ENCODE measurements at places on chromosomes 7 and 10.

- no peak for DNase-seq
Observed at GRCh38 chr7:87806150-87806549, 70.0 kb downstream of the SLC25A40 start.

GRCh38 chr7:143355450-143356385 lies 6.8 kb downstream of the FAM131B start:
- no peak for DNase-seq

- DNase-seq: no peak
Observed at GRCh38 chr7:27107391-27108381, 5.2 kb upstream of the HOXA2 start.

DNA sequence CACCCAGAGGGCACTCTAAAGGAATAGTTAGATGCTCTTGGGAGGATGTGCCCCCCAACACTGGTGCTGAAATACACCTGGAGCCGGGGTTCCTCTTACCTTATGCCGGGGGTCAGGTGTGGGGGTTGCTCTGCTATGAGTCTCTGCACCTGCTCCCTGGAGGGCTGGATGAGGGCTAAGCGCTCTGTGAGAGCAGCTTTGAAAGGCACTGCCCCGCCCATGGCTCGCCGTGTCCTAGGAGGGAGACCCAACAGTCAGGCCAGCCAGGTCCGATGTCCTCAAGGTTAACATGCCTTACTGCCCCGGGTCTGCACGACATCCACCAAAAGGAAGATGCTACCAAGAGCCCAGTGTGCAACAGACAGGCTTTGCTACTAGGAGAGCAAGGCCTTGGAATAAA lies 31.7 kb downstream of the PSPH start:
- DNase-seq: no peak

DNA sequence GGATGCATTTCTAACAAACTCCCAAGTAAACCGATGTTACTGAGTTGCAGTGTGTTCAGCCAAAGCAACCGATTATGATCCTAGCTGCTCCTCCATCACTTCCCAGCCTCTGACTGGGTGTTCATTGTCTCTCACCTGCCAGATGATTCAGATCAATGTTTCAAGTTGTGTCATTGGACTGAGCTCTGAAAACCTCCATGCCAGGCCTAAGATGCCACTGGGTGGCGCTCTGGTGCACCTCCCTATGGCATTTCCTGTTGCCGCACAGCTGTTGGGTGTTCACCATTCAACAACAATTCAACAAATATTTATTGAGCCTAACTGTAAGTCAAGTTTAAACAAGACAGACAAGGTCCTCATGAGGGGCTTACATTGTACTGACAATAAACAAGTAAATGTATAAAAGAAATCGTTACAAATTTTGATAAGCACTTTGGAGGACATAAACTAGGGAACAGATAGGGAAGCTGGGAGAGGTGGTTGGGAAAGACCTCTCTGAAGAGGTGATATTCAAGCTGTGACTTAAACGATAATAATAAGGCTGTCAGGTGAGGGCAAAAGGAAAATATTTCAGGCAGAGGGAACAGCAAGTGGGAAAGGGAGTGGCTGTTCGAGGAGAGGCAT lies 22.8 kb downstream of the RGR start:
- DNase-seq: peak; percentile 81

- no peak for DNase-seq
Observed at GRCh38 chr7:69813637-69814240, 215.5 kb downstream of the AUTS2 start.

DNA sequence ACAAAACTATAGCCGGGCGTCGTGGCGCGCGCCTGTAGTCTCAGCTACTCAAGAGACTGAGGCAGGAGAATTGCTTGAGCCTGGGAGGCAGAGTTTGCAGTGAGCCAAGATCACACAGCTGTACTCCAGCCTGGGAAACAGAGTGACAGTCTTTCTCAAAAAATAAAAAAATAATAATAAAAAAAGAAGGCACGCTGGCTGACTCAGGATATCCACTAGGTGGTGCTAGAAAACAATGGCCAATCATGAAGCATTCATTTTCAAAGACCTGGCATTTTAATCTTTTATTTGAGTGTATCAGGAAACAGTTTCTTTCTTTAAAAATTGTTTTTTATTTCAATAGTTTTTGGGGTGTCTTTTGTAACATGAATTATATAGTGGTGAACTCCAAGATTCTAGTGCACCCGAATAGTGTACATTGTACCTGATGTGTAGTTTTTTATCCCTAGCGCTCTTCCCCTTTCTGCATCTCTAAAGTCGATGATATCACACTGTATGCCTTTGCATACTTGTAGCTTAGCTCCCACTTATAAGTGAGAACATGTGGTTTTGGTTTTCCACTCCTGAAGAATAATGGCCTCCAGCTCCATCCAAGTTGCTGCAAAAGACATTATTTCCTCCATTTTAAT lies 88.6 kb downstream of the LYZL1 start:
- DNase-seq: no peak

DNA sequence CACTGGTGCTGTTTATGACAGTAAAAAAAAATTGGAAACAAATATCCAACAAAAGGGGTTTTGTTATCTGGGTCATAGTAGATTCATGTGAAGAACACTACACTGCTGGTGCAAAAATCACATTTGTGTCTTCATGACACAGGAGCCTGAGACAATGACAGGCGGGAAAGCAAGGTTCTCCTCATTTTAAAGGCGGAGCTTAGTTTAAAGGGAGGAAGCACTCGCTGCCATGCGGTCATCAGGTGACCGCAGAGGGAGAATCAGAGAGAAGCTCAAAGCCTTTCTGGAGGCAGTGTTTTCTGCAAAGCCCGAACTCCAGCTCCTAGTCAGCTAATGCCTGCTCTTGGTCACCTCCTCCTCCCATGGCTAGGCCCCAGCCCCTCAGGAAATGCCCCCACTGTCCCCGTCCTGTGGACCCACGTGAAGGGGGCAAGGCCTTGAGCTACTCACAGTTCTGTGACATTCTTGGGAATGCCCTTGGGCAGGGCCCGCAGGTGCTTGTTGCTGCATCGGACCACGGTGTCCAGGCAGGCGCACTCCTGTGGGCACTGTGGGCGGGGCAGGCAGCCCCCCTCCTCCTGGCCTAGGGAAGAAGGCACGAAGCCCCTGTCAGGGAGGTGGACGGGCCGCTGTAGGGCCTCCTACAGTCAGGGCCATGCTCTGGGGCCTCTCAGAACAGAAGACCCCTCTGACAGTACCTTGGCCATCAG lies 146.1 kb downstream of the SLIT1 start:
- DNase-seq: no peak

DNA sequence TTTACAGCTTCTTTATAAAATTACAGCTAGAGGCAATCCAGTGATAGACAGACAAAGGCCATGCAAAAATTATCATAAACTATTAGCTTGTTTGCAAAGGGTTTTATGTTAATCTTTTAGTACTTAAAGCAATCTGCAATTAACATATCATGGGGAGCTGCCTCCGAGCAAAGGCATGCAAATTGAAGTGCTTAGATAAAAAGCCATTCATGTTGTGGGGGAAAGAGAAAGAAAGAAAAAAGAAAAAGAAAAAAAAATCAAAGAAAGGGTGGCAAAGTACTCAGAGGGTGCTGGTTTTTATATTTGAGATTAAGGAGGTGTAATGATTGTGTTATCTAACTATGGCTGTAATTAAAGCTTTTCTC lies 799.5 kb downstream of the LRMDA start:
- no peak for DNase-seq

GRCh38 chr7:155868955-155869783 lies 56.9 kb upstream of the SHH start:
- DNase-seq: no peak

- DNase-seq: no peak
Observed at GRCh38 chr7:2516194-2516555, 3.4 kb upstream of the LFNG start.

- DNase-seq: no peak
Observed at GRCh38 chr7:119943942-119944600, 328.9 kb upstream of the KCND2 start.

DNA sequence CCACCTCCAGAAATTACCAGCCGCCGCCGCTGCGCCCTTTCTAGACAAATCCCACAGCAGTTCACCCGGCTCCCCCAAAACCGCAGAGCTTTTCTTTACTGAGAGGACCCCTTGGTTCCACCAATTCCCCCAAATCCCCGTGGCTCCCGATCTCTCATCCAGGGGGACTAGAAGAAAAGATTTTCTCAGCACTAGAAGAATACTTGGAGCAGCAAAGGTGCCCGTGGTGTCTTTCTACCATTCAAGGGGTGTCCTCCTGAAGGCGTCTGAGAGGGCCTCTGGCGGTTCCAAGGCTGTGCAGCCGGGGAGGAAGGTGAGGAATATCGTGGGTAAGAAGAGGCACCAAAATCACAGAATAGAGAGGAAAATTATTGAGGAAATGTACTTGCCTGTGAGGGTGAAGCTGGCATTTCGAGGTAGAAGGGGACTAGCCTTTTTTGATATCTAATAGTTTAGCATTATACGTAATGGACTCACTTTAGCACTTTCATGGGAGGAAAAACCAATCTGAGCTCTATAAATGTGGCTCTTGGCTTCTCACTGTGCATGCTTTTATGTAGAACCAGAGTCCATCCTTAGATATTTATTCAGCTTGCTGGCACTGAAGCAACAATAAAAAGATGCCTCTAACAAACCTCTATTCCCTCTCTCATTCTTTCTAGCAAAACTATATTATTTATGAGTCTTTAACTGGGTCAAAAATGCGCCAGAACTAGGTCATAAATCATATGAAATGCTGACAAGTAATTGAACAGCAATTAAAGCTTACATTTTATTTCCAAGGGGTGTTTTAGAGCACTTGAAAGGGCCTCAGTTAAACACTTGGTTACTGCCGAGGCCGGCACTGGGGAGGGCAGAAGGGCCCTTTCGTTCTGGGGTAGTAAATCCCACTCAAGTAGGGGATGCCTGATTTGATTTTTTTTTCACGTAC lies 13.8 kb upstream of the HOXA2 start:
- no peak for DNase-seq

- DNase-seq: no peak
Observed at GRCh38 chr7:81173766-81174281, 255.0 kb upstream of the SEMA3C start.

DNA sequence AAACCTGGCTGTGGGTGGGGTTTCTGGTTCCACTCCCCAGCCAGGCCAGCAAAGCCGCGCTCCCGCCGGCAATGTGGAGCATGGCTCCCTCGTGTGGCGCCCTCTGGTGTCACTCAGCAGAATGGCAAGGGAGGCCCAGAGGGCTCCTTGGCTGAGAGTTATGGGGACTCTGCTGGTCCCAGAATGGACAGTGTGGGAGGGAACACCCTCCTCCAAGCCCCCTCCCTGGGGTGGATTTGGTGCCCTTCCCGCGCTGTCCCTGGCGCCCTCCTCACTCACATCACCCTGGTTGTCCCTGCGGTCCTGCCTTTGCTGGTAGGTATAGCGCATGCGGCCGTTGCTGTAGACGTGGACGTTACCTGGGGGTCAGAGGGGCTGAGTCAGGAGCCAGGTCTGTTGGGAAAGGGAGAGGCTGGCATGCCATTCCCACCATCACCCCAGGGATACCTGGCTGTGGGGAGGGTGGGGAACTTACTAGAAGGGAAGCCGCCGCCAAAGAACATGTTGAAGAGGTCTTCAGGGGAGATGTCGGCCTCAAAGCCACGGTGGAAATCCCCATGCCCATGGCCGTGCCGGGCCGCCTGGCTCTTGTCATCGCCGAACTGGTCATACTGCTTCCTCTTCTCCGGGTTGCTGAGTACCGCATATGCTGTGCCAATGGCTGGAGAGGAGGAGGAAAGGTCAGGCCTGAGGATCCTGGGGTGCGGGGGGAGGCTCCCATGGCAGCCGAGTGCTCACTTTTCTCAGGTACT lies 14.0 kb downstream of the DNAJB12 start:
- DNase-seq: peak; percentile 77

DNA sequence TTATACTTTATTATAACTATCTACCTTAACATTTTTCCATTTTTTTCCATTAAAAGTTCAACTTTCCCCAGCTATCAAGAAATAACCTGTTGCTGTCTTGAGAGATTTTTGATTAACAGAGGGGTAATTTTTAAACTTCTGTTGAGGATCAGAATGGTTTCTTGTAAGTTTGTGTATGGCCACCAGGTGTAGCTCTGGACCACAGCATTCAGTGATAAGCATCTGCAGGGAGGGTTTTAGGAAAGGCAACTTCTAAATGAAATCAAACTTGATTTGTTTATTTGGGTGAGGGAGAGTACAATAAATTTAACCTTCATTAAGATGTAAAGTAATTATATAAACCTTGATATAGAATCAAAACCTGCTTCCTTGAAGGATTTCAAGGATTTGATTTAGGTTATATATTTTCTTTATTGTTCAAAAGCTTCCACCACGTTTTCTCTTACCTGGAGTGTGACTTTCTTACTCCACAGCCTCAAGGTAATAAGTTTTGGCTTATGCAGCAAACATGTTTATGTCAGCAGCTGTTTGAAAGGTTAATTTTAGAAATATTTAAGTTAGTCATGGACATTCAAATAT lies 153.3 kb downstream of the STK31 start:
- DNase-seq: no peak

DNA sequence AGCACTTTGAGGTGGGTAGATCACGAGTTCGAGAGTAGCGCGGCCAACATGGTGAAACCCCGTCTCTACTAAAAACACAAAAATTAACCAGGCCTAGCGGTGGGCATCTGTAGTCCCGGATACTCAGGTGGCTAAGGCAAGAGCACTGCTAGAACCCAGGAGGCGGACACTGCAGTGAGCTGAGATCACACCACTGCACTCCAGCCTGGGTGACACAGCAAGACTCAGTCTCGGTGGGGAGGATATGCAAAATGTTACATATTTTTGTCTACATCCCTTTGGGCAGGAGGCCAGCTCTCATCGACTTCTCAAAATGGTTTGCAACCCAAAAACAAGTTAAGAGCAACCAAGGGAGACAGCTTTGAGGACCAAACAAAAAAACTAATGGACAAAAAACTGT lies 8.2 kb downstream of the ATE1 start:
- DNase-seq: no peak

- no peak for DNase-seq
Observed at GRCh38 chr10:129078346-129078745, 388.7 kb upstream of the MGMT start.

GRCh38 chr7:30596721-30597120 lies 2.0 kb downstream of the GARS1 start:
- DNase-seq: no peak

DNA sequence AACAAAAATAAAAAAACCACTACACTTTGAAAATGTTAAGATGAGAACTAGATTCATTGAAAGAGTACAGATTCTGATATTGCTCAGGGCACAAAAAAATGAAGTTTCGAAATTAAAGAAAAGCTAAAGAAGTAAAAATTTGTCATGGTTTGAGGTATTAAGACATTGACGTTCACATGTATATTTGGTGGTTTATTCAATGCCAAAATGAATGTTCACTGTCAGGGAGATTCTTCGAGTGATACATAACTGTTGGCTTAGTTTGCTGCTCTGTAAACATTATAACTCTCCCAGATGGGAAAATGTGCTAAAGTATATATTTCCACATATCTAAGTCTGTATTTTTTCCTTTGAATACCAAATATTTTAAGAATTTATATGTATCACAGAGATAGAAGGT lies 345.0 kb downstream of the SEMA3D start:
- DNase-seq: no peak

GRCh38 chr7:19772306-19772705 lies 1.1 kb downstream of the TMEM196 start:
- no peak for DNase-seq
